ENCODE measurements at places on chromosomes 2 and 18.

GRCh38 chr2:186909095-186909494, 60.1 kb upstream of the ZSWIM2 start:
- no peak for DNase-seq

GRCh38 chr2:26709323-26710110, 17.0 kb downstream of the KCNK3 start:
- DNase-seq, result no peak

- no peak for DNase-seq
These were observed 321.2 kb upstream of the TMEFF2 start for GRCh38 chr2:192515937-192516336.

DNA sequence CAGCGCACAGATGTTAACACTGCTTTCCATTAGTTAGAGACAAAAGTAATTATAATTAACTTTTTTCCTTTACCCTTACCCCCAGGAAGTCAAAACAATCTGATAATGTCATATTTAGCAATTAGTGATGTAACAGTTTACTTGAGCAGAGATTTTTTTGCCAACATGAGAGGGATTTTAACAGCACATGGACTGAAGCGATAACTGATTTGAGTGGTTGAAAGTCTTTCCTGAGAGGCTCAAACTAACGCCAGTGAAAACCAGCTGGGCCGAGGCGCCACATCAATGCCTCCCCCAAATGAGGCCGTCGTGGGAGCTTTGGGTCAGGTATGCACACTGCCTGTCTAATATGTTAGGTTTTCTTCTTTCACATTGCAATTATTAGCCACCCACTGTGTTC, 469.9 kb upstream of the SMIM21 start:
- no peak for DNase-seq

GRCh38 chr2:47551800-47552525, 149.0 kb downstream of the MSH2 start:
- DNase-seq, result no peak

- DNase-seq, result no peak
These were observed 37.2 kb upstream of the SCLY start for GRCh38 chr2:238023608-238024007.

DNA sequence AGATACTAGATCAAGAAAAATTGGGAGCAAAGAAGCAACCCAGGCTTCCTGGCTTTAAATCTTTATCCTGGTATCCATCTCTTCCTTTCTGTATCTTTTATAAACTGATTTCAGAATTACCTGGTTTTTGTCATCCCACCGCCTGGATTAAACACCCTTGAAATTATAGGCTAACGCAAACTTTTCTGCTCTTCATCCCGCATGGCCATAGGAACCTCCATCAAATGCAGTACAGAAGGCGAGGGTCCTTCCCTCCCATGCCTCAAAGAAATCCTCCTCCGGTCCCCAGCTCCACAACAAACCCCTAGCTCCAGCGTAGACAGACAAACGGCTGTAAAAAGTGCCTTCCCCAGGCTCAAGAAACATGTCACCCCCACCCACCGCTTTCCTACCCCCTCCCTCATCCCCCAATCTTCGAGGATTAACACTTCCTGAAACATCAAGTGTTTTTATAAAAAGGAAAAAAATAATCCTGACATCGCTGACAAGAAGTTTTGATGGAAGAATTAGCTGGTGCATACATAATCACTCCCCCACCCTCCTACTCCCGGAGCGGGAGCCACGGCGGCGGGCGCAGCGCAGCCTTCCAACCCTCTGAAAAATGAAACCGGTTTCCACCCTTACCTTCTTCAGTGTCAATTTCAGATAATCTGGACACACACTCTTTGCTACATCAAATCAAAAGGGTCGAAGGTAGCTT, 7.6 kb downstream of the DLX1 start:
- no peak for DNase-seq

- no peak for DNase-seq
These were observed 11.3 kb upstream of the MPP4 start for GRCh38 chr2:201709747-201710146.

GRCh38 chr18:59200787-59201186, 19.2 kb upstream of the GRP start:
- DNase-seq, result no peak

DNA sequence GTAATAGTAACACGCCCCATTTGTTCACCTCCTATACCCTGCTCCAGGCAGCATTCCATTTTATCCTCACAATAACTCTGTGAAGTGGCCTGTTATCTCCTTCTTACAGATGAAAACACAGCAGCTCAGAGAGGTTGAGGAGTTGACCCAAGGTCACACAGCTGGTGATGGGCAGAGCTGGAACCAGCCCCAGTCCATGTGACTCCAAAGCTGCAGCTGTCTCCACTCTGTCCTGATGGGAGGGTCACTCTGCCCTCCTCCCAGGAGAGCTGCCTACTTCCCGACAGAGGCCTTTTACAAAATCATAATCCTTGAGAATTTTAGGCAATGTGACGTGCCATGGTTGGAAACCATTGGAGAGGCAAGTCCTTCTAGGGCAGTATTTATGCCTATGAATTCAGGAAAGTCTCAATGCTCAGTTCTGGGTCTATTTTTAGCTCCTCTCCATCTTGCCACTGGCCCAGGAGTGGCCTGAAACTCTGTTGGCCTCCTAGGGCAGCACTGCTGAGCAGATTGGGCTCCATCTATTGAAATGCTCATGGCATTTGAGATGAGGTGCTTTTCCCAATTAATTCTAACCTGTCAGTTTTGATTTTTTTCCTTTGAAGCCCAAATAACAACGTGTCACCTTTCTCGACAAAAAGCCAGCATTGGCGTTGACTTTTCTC, 162.0 kb upstream of the MSH6 start:
- DNase-seq, result no peak

- DNase-seq, result no peak
These were observed 304.0 kb upstream of the MYT1L start for GRCh38 chr2:2635025-2635528.
